Stimulated activated naive CD8-positive, alpha-beta T cell treated with anti-CD3 and anti-CD28 coated beads, Interleukin-15, amount 100 ng/mL, for 72 hours (primary cell): ENCODE measurements at places on chromosomes 7 and 10.
A peak's percentile ranks its signal among the peaks of the same experiment; 100 is the strongest.

- no peak for DNase-seq
These were observed 116.2 kb downstream of the CAMK1D start for GRCh38 chr10:12465385-12466136.

DNA sequence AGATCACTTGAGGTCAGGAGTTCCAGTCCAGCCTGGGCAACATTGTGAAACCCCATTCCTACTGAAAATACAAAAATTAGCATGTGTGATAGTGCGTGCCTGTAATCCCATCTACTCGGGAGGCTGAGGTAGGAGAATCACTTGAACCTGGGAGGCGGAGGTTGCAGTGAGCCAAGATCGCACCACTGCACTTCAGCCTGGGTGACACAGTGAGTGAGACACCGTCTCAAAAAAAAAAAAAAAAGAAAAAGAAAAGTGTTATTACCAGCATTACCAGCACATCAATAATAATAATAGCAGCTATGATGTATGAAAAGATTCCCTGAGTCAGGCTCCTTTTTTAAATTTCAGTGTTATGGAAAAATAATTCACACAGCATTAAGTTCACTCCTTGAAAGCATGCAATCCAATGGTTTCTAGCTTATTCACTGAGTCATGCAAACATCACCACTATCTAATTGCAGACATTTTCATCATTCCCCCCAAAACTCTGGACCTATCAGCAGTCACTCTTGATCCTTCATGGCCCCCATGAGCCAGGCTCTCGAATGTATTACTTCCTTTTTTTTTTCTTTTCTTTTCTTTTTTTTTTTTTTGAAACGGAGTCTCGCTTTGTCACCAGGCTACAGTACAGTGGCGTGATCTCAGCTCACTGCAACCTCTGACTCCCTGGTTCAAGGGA is 228.4 kb downstream of the FANK1 start:
- no peak for DNase-seq

GRCh38 chr7:99141334-99141733 is 2.6 kb downstream of the SMURF1 start:
- no peak for DNase-seq

DNA sequence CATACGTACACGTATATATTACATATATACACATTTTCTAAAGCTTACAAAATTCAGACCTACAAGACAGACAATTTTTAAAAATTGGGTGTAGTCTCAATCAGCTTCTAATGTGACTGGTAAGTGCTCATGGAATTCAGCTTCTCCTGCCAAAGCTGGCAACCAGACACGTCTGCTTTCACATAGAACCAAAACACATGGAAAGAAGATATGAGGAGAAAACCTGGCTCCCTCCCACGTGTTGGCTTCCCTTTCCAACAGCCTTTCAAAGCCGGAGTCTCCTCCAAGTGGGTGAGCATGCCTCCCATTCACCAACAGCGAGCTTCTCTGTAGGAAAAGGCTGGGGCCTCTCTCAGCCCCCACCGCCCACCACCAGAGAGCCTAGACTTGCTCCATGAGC is 33.4 kb downstream of the CDCA7L start:
- DNase-seq, result no peak

- no peak for DNase-seq
These were observed 196.4 kb upstream of the VSTM2A start for GRCh38 chr7:54345746-54346145.

DNA sequence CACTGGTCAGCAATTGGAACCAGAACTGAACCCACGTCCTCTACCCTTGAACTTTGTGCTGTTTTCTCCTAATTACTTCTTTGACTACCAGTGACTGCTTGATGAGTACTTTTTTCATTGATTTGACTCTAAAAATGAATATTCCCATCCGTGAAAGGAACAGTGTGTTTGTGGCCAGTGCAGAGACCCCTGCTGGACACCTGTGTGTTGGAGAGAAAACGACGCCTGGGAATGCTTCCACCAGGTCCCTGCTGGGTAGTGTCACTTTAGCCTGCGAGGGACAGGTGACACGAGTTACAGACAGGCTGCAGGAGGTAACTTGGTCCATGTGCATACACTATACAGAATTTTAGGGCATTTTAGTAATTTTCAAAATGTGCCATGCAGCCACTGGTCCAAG is 6.8 kb upstream of the GJD4 start:
- no peak for DNase-seq

- DNase-seq, result no peak
These were observed 14.7 kb downstream of the BRAT1 start for GRCh38 chr7:2540641-2541051.

DNA sequence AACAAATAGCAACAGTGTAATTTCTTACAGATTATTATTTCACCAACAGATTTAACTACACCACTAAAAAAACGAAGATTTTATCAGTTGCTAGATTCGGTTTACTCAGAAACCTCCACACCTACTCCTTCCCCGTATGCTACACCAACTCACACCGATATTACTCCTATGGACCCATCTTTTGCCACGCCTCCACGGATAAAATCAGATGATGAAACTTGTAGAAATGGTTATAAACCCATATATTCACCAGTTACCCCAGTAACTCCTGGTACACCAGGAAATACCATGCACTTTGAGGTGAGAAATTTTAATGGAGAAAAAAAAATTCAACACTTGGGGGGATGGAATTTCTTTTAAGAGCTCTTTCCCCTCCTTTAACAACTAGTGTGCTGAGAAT is 92.5 kb downstream of the KMT2E start:
- no peak for DNase-seq

GRCh38 chr7:50826371-50827172 is 43.9 kb upstream of the GRB10 start:
- peak; percentile 28 for DNase-seq

GRCh38 chr7:22787951-22788350 is 34.7 kb downstream of the TOMM7 start:
- no peak for DNase-seq

GRCh38 chr7:84700563-84701370 is 486.1 kb downstream of the SEMA3D start:
- no peak for DNase-seq

DNA sequence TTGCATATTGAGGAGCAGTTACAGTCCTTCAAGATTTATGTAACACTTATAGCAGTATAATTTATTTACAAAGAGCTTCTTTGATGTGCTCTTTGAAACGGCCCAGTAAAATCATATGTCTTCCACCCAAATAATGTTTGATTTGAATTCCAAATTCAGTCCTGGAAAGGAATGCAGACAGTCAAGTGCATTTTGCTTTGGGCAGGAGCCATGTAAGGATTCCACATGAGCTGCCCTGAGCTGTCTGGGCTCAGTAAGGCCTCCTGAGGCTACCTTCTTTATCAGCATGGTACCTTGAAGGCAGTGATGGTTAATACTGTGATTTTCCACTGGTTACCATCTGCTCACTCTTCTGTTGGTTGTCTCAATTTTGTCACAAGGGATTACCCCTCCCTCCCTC is 41.6 kb upstream of the LHFPL3 start:
- DNase-seq, result no peak

DNA sequence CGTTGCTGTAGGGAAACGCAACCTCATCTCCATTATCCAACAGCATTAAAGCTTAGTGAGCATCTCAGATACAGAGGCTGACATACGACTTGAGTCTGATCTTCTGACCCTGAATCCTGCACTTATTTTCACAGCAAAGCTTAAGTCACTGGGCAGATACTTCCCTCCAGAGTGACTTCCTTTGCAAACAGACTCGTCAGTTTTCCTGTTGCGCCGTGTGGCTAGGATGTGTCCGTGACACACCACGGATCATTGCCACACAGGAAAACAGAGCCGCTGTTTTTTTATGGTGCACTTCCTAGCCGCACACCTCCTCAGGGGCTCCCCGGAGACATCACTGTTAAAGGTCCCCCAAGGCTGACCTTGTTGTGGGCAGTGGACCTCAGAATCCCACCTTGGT is 94.9 kb upstream of the MKI67 start:
- DNase-seq, result no peak

DNA sequence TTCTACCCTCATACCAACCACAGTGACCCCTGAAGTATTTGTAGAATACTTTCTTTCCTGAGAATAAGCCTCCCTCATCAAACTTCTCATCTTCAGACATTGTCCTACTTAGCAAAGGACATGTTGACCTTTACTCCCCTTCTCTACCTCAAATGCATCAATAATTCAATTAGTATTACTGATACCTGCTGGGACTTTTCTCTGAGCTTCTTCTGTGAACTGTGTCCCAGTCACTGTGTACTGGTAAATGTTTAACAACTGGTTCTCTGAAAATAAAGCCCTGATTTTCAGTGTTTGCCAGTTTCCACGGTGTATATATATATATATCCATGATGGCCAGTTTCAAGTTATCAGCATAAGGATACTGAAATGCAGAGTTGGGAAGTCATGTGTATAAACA is 12.2 kb downstream of the PANK1 start:
- no peak for DNase-seq

DNA sequence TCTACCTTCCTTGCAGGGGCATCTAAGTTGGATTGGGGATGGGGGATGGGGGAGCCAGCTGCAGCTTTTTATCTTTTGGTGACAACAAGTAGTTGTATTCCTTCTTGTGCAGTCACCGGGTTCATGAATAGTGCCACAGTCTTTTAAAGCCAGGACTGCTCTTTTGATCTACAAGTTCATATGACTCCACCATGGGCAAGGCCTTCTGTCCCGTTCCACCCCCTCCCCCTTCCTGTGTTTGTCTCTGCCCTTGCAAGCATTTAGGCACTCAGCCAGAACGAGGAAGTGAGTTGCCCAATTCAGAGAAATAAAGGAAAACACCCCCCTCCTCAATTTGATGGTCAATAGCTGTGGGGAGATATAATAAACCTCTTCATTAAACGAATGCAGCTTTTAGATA is 44.8 kb upstream of the EGR2 start:
- DNase-seq, result no peak

GRCh38 chr10:124588736-124589490 is 127.3 kb downstream of the LHPP start:
- no peak for DNase-seq

- peak; percentile 59 for DNase-seq
These were observed 12.1 kb upstream of the TRUB1 start for GRCh38 chr10:114925587-114926586.

DNA sequence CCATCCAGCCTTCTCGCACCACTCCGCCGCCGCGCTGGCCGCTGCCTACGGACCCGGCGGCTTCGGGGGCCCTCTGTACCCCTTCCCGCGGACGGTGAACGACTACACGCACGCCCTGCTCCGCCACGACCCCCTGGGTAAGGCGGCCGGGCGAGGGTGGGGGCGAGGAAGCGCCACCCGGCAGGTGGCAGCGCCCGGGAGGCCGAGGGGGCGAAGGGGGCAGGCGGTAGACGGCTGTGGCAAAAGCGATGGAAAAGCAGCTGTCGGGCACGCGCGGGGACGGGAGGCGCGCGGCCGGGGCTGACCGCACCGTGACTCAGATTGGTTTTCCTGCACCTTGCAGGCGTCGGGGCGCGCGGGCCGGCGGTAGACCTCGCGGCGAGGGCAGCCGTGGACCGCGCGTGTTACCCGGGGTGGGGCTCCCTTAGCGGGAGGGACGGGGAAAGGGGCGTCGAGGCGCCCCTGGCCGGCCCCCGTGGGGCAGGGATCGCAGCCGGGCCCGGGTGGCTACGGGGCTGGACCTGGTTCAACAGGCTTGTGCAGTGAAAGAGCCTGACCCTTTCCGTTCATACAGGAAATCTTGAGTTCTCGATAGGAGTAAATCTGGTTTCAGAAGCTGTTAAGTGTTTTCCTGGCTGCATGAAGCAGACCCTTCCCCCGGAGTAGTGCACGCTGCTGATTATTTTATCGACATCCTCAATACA is 608 bp downstream of the HHEX start:
- DNase-seq, result peak; percentile 74
